ENCODE measurements at places on chromosomes 7 and 10.
A peak's percentile ranks its signal among the peaks of the same experiment; 100 is the strongest.

GRCh38 chr7:54839575-54840213 lies 80.7 kb upstream of the SEC61G start:
- DNase-seq: peak; percentile 42

DNA sequence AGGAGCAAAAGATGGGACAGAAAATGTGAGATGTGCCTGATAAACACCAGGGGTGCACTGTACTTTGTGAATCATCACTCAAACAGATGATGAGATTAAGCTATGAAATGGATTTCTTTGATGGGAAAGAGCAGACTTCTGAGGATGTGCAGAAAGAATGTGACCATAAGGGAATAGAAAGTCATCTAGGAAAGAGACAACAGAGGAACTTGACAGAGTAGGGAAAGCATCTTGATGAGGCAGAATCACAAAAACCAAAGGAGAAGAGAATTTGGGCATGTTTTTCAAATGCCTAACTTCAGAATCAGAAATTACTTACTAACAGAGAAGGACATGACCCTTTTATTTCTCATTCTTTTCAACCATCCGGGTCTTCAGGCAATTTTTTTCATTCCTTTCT lies 82.4 kb upstream of the LRRTM3 start:
- DNase-seq: no peak

- DNase-seq: no peak
These were observed 65.9 kb upstream of the VWDE start for GRCh38 chr7:12469568-12469967.

GRCh38 chr7:158364451-158364850 lies 223.2 kb downstream of the PTPRN2 start:
- DNase-seq: no peak

- DNase-seq: no peak
These were observed 5.3 kb downstream of the PSAP start for GRCh38 chr10:71845410-71846405.
